ENCODE measurements at places on chromosomes 3 and 15.
A peak's percentile ranks its signal among the peaks of the same experiment; 100 is the strongest.

DNA sequence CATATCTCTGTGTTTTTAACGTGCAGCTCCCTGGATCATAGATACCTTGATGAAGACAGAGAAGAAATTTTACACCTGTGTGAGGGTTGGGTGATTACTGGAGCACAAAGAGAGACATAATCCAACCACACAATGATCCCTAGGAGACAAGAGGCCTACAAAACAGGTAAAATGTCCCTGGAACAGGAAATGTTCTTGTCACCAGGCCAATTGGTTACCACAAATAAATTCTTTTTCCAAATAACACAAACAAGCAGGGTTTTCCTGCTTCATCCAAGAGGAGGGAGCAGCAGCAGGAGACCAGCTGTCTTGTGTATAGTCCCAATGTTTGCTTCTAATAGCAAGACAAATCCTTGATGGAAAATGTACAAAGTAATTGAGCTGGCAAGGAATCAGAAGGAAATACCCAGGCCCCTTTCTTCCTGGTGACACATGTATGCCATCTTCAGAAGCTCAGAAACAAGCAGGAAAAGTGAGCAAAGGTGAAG is 1.4 kb downstream of the MGLL start:
- no peak for DNase-seq

GRCh38 chr3:140308535-140308934 is 369.3 kb upstream of the TRIM42 start:
- no peak for DNase-seq

DNA sequence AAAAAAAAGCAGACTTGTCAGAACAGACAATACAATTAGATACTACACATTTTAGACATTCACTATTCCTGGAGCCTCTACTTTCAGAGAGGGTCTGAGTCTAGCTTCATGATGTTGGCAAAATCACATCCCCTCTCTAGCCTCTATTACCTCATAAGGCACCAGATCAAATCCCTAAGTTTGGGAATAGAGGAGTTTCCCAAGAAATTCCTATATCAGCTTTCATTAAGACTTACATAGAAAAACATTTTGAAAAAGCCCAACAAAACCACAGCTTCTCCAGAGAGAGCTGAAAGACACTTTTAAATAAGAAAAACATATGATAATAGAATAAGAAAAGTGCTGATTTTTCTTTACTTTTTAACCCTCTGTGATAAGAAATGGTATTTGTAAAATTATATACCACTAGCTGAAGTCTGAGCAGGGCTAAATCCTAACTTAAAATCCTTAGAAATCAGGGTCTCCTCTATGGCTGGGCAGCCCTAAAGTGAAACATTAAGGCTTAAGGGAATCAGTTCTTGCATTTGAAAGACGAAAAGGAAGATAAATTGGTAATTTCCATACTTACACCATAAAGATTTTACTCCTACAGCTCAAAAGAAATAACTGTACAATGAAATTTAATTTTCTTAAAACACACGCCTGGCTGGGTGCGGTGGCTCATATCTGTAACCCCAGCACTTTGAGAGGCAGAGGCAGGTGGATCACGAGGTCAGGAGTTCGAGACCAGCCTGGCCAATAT is 4.3 kb downstream of the TBC1D2B start:
- DNase-seq: no peak

DNA sequence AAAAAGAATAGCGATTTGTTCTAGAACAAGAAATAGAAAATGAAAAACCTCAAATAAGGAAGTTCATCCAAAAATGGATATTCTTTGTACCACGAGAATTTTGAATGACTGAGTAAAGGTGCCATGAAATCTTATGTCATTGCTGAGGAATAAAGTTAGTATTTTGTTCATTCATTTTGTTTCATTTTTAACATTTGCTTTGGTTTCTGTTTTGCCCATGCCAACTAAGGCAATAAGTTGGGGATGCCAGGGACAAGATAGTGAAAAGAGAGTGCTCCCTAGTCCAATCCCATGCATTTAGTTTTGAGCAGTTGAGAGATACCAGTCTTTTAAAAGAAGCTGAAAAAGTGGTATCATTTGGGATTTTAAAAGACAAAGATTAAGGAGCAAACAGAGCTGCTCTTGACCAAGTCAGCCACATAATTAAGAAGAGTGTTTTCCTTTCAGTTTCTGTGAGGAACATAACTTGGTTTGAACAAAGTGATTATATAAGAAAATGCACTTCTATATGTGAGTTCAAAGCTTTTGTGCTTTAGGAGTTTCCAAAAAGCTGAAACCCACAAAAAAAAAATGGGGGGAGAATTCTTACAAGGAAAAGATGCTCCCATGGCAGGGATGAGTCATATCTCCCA is 201.4 kb downstream of the PLOD2 start:
- DNase-seq: no peak

- DNase-seq: no peak
Observed at GRCh38 chr15:98923171-98923570, 84.4 kb downstream of the PGPEP1L start.

- DNase-seq: no peak
Observed at GRCh38 chr15:58498821-58499580, 67.2 kb downstream of the LIPC start.

DNA sequence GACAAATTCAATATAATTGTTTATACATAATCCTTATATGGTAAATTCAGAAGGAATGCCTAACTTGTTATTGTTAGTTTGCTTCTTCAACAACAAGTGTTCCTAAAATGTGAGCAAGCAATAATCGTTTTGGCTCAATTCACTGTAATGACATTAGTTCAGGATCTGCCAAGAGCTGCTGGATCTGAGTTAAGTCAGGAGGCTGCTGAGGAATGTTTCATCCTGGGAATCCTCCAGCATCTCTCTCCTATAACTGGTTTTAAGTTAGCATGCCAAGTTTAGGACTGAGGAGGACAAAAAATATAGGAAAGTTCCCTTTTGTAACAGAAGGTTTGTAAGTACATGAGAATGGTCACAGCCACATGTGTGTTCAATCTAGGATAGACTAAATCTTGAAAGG is 4.9 kb upstream of the GTF2A2 start:
- DNase-seq: no peak

DNA sequence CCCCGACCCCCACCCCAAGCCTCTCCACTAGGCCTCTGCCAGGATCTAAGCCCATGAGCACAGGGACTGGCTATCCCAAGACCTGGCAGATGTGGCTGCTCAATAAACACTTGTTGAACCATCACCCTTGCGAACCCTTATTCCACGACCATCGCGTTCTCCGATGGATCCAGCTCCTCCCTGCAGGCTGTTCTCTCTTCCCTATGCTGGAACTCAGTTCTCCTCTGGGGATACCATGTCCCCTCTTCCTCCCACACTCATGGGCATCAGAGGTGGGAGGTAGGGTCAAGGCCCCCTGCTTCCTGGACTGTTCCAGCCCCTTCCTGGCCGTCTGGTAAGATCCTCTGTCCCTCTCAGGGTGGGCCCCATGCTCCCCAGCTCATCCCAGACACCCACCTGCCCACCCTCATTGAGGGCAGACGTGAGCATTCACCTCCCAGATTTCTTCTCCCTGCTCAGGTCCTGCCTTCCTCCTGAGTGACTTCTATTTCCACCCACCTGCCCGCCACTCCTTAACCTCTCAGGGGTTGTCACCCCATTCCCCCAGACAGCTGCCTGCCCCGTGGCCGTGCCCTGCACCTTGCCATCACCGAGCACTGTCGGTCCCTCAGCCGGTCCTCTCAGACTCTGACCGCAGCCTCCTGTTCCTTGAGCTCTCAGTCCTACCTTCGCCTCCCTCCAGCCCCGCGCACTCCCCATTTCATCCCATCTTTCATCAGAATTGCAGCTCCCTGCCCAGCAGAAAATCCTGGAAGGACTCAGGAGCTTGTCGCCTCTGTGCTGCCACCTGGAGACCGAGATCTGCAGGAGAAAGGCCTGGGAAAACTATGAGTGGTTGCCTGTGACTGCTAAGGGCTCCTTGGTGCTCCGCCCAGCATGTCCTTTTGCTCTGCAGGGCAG is 42.0 kb downstream of the PML start:
- DNase-seq: peak; percentile 10

DNA sequence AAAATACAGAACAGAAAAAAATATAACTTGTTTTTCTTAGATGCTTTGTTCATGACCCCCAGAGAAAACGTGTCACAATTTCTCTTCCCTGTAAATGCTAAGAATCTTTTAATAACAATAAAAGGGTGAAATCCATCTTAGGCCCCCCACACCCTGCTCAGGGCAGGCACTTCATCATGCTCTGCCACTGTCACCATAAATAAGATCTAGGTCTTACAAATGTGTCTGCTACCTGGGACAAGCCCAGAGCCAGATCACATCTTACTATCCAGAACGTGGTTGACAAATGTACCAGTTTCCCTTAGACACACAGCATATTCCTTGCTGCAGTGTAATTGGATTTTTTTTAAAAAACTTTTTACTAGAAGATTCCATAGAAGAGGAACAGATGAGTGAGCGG is 795.4 kb downstream of the AGBL1 start:
- DNase-seq: no peak

- DNase-seq: peak; percentile 41
Observed at GRCh38 chr15:85689729-85690128, 105.0 kb downstream of the KLHL25 start.

GRCh38 chr3:16423298-16423697 is 90.2 kb downstream of the RFTN1 start:
- no peak for DNase-seq

GRCh38 chr3:42148086-42148848 is 57.1 kb downstream of the TRAK1 start:
- DNase-seq: no peak

DNA sequence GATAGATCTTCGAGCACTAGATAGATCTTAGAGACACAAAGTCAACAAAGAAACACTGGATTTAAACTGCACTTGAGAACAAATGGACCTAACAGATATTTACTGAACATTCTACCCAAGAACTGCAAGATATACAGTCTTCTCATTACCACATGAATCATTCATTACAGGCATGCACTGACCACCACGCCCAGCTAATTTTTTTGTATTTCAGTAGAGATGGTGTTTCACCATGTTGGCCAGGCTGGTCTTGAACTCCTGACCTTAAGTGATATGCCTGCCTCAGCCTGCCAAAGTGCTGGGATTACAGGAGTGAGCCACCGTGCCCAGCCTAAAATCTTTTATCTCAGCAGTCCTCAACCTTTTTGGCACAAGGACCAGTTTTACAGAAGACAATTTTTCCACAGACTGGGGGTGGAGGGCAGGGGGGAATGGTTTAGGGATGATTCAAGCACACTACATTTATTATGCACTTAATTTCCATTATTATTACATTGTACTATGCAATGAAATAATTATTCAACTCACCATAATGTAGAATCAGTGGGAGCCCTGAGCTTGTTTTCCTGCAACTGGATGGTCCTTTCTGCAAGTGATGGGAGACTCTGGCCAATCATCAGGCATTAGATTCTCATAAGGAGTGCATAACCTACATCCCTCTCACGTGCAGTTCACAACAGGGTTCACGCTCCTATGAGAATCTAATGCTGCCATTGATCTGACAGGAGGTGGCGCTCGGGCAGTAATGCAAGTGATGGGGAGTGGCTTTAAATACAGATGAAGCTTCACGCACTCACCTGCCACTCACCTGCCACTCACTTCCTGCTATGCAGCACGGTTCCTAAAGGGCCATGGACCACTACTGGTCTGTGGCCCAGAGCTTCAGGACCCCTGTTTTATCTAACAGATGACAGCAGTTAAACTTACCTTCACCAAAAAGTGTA is 21.7 kb downstream of the CSNK1G1 start:
- no peak for DNase-seq

DNA sequence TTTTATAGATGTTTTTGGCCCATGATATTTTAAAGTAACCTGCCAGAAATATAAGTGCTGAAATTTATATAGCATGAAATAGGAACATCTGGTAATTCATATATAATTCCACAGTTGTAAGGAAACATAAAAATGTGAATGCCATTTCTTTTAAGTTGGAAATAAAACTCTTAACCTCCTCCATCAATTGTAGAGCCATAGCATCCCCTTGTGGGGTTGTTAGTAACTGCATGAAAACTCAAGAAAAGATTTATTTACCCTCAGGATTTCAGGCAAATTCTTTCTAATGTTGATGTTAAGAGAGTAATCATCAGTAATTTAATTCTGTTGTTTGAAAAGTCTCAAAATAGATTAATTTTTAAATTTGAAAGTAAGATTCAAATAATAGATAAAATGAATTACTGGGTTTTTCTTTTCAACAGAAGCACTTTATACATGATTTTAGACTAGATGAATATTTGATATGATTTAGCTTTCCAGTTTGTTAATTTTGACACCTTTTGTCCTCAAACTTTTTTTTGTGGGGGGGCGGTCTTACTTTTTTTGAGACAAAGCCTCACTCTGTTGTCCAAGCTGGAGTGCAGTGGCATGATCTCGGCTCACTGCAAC is 74.7 kb downstream of the RASA2 start:
- peak; percentile 3 for DNase-seq

DNA sequence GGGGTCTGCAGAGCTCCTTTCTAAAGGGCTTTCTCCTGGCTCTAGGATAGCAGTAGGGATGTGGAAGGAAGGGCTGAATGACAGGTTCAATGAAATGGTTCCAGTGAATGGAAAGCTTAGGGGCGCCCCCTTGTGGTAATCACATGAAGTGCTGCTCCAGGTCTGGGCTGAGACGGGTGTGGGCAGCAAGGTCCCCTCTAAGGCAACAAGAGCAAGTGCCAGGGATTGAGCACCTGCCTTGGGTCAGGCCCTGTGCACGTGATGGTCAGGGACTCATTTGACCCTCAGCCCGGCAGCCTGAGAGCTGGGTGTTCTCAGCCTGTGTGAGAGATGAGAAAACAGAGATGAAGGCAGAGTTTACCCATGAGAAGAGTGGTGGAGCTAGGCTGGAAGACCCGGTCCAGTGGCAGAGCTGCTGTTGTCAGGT is 12.1 kb upstream of the CX3CR1 start:
- DNase-seq: peak; percentile 41

DNA sequence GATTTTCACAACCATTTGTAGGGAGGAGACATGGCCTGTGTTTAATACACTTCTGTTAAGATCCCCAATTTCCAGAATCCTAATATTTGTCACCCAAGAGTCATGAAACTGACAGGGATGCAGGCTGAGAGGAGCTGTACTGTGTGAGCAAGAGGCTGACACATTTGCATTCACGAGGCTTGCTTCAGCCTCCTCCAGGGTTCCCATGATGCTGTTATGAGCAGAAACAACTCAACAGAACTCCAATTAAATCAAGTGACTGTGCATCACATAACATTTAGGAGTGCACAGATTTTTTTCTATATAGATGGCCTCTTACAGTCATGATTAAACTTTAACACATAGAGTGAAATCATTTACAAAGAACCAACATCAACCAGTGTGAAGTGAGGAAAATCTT is 292.3 kb upstream of the STT3B start:
- no peak for DNase-seq

All from nucleus accumbens (tissue), 56 donors.